ENCODE measurements at places on chromosomes 7 and 10.

GRCh38 chr10:35925493-35925892, 283.4 kb upstream of the FZD8 start:
- DNase-seq: no peak

DNA sequence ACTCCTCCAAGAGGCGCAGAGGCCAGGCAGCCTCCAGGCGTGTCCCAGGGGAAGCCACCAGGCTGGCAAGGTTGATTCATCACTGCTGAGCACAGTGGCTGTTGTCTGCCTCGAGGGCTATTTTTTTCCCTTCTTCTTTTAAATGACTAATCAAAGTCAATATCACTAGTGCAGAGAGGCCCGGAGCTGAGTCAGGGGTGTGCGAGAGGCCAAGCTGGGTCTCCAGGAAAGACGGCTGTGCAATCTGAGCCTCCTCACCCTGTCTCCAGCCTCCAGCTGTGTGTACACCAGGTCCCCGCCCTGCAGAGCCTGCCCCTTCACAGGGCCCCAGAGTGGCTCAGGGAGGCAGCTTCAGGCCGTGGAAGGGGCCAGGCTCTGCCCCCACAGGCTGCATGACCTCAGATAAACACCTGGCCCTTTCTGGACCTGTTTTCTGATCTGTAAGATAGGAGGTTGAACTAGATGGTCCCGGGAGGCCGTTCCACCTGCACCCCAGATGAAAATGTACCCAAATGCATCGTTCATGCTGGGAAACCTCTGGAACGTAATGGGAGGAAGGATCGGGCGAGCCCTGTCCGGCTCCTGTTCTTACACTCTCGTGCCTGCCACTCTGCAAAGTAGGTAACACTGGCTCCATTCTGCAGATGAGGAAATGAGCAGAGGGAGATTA, 3.7 kb downstream of the STX1A start:
- DNase-seq: no peak

DNA sequence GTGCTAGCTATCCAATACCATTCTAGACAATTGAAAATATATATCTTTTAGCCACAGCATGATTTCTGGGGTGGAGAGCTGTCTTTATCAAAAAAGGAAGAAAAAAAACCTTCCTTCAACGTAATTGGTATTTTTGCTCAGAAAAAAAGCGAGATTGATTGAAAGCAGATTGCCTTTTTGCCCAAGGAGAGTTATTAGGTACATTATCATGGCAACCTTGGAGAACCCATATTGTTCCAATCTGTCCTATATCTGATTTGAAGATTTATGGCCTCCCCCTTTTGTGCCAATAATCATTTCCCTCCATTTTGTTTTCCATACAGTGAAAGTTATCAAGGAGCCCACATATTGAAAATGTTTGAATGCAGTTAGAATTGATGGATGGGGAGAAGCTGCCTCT, 544.5 kb downstream of the KCNMA1 start:
- DNase-seq: no peak

DNA sequence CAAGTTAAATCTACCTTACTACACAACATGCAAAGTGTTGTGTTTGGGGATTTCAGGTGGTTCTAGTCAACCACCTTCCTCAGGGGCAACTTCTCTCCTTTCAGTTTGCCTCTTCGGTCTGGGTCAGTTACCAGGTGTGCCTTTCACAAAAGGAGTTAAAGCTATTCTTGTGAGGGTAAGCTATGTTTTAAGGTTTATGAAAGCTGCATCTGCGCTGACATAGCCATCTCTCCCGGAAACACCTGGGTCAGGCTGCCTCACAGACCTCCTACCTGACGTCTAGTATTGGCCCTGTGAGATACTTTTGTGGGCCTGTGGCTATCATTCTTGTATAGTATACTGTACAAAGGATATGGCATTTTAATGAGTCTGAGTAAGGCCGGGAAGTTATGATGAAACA, 67.7 kb upstream of the ITGA8 start:
- no peak for DNase-seq

DNA sequence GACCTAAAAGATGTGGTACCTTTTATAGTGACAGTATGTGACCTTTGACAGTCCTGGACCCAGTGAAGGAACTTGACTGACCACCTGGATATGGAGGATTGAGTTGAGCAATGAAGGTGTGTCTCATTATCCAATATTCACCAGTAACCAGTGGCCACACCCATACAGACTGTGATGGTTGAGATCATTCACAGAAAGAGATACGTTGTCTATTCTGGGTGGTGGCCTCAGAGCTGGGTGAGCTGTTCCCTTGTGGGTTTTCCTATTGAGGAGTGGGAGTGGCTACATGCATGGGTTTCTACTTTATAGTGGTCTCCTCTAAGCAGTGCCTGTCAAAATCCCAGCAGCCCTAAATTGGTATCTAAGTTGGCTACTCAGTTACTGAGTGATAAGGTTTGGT, 507.4 kb downstream of the SORCS3 start:
- no peak for DNase-seq

GRCh38 chr10:69863580-69863979, 61.9 kb downstream of the COL13A1 start:
- no peak for DNase-seq

DNA sequence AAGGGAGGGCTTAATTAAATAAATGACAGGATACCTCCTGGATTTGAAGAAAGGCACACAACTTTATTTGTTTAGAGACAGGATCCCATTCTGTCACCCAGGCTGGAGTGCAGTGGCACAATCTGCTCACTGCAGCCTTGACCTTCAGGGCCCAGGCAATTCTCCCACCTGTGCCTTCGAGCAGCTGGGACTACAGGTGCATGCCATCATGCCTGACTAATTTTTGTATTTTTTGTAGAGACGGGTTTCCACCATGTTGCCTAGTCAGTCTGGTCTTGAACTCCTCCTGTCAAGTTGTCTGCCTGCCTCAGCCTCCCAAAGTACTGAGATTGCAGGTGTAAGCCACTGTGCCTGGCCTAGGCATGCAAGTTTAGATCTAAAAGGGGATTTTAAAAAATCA, 272.7 kb upstream of the MBL2 start:
- no peak for DNase-seq

DNA sequence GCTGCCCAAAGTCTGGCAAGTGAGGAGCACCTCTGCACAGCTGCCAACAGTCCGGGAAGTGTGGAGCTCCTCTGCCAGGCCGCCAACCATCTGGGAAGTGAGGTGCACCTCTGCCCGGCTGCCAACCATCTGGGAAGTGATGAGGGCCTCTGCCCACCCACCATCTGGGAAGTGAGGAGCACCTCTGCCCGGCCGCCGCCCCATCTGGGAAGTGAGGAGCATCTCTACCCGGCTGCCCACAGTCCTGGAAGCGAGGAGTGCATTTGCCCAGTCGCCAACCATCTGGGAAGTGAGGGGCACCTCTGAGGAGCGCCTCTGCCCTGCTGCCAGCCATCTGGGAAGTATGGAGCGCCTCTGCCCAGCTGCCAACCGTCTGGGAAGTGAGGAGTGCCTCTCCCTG, 893.7 kb downstream of the TYW1 start:
- DNase-seq: no peak

GRCh38 chr7:93757426-93757825, 133.1 kb downstream of the TFPI2 start:
- no peak for DNase-seq

DNA sequence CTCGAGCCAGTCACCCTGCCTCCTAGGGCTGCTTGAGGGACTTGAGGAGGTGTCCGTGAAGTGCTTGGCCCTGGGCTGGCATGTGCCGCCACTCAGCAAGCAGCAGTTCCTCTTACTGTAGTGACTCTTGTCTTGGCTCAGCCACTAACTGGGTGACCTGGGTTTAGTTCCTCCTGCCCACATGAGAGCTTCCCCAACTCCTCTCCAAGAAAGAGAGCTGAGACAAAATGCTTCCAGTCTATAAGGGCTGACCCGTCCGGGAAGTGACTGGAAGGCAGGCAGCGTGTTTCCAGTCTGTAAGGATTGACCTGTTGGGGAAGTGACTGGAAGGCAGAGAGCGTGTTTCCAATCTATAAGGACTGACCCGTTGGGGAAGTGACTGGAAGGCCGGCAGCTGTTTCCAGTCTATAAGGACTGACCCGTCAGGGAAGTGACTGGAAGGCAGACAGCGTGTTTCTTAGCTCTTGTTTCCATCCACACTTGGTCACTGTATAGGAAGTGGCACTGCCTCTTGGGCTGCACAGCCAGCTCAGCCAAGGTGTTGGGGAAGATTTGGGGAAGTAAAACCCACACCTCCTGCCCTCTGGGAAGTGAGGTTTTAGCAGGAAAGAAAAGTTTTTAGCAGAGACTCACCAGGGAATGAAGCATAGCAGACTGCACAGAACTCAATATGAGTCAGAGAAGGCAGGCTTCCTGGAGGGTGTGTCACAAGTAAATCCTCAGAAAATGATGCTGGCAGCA, 53.3 kb upstream of the PPIF start:
- DNase-seq: no peak

DNA sequence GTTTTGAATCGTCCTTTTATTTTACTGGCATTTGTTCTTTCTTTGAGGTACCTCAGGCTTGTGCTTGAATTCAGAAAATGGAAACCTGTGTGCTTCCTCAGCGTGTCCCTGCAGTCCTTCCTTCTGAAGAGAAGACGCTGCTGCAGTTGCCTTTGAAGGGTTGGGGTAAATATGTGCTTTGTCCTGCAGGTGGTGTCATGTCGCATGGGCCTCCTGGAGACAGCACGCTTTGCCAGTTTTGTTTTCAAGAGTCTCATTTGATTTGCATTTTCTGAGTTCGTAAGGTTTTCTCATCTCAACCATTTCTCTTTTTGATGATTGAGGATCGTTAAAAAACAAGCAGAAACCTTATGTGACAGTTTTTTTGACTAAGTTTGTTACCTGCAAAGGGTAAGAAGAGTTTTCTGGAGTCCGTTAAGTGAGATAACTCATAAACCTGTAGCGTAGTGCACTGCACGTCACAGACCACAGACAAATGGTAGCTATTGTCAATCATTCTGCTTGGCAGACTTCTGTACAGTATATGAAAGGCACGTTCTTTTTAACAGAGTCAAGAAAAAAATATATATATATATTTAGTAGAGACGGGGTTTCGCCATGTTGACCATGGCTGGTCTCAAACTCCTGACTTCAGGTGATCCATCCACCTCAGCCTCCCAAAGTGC, 57.0 kb downstream of the CDC123 start:
- peak; percentile 28 for DNase-seq

DNA sequence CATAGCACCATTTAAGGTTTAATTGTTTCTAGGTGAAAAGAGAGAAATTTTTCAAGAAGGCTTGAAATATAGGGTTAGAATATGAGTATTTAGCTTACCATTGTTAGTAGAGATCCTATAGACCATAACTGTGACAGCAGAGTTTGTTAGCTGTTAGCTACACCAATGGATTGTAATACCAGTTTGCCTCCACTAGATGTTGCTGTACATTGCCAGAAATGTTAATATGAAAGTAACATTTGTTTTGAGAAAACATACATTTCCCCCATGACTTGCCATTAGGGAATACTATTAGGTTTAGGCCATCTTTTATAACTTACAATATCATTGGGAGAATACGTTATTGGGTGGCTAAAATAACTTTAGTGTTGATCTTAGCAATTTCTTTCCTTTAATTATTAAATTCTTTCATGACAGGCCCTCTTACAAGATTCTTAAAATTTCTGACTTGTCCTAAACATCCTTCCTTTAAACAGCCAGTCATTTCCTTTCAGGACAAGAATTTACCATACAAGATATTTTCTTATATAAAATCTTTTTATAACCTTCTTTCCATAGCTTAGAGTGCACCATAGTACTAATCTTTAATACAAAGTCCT, 39.5 kb downstream of the ZNF117 start:
- DNase-seq: peak; percentile 51

- DNase-seq: no peak
Observed at GRCh38 chr10:79413196-79413595, 32.2 kb downstream of the ZCCHC24 start.

- DNase-seq: no peak
Observed at GRCh38 chr10:114017271-114017670, 26.4 kb upstream of the ADRB1 start.

DNA sequence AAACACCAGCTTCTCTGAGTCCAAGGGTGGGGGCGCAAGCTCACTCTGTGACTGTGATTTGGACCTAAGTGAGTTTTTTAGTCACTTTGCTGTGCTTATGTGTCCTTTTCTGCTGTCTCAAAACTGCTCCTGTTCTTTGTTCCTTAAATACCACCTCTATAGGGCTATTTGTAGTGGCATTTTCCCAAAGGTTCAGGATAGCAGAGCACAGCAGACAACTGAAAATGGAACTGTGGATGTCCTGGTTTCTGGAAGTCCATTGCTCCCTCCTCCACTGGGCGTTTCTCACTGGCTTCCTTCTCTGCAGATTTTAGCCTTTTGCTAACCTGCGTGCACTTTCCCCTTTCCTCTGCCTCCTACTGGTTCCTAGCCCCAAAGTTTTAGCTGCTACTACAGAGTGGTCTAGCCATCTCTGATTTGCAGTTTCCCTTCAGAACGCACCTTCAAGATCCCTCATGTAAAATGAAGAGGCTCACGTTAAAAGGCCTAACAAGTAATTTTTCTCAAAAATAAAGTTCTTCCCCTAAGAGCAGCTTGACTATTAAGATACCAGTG, 25.6 kb downstream of the BLVRA start:
- no peak for DNase-seq

GRCh38 chr10:92849234-92849525, 860 bp downstream of the EXOC6 start:
- DNase-seq: no peak

DNA sequence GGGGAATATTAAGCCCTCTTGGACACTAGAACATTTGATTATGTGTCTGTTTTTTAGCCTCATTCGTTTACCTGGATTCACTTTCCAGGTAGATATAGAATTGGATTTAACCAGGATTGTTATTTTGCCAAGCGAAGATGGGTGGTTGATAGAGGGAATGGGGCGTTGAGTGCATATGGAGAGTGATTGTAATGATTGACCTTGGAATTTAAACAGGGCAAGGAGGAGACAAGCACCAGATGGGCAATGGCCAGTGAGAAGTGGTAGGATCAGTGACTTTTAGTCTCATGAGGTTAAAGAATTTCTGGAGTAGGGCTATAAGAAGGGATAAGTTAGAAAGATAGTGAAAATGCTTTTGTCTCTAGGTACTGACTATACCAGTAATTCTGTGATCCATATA, 211.2 kb upstream of the CSTF2T start:
- DNase-seq: no peak

DNA sequence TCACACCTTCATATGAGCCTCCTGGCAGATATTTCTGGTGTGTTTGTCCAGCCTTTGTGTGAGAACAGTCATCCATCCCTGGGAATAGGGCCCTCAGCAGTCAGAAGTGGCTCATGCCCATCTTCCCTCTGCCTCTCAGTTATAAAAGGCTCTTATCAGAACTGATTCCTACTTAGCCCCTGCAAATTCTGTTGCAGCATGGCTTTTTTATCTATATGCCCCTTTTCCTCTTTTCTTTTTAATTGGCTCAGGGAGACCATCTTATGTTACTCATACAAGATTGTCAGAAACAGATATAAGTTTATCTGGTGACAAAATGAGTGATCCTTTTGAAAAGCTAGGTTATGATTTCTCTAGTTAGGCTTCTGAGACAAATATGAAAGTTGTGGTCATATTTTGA, 194.1 kb downstream of the CREB5 start:
- DNase-seq: no peak

DNA sequence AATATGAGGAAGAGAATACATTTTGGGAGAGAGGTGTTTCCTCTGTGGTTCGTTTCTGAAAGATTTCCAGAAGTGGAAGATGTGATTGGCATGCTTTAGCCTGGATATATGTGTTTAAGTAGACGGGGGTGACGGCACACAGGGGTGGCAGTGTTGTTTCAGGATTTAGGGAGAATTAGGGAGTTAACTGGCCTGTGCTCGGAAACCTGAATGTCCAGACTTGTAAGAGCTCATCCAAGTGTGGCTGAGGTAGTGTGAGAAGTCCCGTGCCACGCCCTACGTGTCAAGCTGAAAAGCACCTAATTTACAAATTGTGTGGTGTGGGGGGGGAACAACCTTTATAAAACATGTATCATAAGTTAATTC, 1.1 kb downstream of the RALA start:
- no peak for DNase-seq

- DNase-seq: no peak
Observed at GRCh38 chr7:64667311-64667710, 1.4 kb downstream of the ZNF107 start.

Data from Jurkat, Clone E6-1 (cell line).